ENCODE measurements at places on chromosomes 7 and 10.
A peak's percentile ranks its signal among the peaks of the same experiment; 100 is the strongest.

DNA sequence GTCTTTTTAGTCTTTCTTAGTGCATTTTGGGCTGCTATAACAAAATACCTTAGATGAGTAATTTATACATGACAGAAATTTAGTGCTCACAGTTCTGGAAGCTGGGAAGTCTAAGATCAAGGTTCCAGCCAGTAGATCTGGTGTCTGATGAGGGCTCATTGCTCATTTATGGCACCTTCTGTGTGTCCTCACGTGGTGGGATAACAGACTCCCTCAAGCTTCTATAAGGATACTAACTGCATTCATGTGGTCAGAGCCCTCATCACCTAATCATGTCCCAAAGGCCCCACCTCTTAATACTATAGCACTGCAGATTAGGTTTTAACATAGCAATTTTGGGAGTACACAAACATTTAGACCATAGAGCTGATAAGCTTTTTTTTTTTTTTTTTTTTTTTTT, 80.4 kb downstream of the ZNRF2 start:
- no peak for DNase-seq

- peak; percentile 41 for DNase-seq
Observed at GRCh38 chr10:92590623-92591549, 2.0 kb upstream of the KIF11 start.

GRCh38 chr7:83957333-83957732, 237.3 kb downstream of the SEMA3A start:
- no peak for DNase-seq

DNA sequence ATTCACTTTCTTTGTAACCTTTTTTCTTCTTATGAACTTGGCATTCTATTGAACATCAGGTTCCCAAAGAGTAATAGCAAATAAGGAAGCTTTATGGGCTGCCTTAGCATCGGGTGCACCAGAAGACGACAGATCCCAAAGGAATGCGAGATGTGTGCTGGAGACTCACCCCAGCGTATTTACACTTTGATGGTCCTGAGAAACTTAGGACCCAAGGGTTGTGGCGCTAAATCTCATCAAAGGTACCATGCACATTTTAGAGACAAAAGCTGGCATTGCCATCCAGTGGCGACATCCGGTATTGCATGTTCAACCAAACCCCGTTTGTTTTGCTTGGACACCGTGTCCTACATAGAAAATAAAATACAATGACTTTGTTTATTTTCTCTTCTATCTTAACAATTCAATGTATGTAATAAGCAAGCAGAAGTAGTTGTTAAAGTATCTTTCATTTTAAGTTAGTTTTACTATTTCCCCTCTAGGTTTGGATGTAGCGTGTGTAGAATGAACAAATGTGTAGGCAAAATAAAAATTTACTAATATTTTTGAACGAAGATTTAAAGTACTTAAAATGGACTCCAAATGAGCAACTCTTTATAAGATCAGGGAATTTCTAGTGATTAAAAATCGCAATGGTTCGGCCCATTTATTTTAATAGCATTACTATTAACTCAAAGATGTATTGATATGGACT, 1154.8 kb downstream of the GATA3 start:
- peak; percentile 90 for DNase-seq

GRCh38 chr7:37916017-37916672, 472 bp downstream of the SFRP4 start:
- DNase-seq, result peak; percentile 25

GRCh38 chr7:69827558-69827957, 229.3 kb downstream of the AUTS2 start:
- DNase-seq, result no peak

GRCh38 chr10:68330852-68331454, 911 bp upstream of the HNRNPH3 start:
- DNase-seq, result peak; percentile 50

GRCh38 chr7:14739168-14739840, 163.2 kb downstream of the DGKB start:
- DNase-seq, result no peak

DNA sequence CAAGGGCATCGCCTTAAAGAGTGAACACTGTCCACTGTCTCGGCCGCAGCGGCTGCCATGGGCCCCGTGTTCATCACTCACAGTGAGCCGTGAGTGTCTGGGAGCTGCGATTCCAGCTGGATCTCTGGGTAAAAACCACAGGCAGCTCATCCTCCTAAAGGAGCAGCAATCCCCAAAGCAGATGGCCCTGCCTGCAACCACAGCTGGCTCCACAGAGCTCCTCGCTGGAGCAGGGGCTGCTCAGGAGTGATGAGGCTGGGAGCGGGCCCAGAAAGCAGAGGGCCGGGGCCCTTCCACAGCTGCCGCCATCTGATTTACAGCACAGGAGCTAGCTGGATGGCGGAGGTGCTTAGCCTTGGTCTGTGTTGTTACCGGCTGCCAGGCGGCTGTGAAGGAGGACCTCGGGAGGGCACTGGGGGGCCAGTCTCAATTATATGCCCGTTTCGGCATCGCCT, 6.6 kb upstream of the TMEM184A start:
- DNase-seq, result no peak

DNA sequence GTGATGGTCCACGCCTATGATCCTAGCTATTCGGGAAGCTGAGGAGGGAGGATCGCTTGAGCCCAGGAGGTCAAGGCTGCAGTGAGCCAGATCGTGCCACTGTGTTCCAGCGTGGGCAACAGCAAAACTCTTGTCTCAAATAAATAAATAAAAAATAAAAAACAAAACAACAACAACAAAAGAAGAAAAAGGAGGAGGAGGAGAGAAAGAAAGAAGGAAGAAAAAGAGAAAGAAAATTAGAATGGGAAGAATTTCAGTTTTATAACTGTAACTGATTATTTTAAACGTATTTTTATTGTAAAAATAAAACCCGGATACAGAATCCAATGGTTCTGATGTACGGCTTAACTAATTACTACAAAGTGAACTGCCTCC, 37.2 kb upstream of the PSAP start:
- DNase-seq, result no peak
